Camera-type eye (tissue), 1 donor: ENCODE measurements at places on chromosomes 1 and 21. TPM values are rescaled to one million over a fixed set of nuclear protein-coding genes. Genes with fewer than 3 reads are reported as not detected.

The KRTAP7-1 gene
- total RNA-seq, result not detected

The SLC2A5 gene
- total RNA-seq, result 3.4 TPM

The SPRR2E gene
- not detected for total RNA-seq

The LCE2C gene
- not detected for total RNA-seq

The KIF26B gene
- total RNA-seq, result 10.1 TPM

The PLA2G2F gene
- total RNA-seq, result not detected

The GSTM1 gene
- not detected for total RNA-seq

The CLCA1 gene
- total RNA-seq, result not detected

The PLEKHA6 gene
- 17.5 TPM for total RNA-seq

The CYP2J2 gene
- 2.7 TPM for total RNA-seq

The URB2 gene
- total RNA-seq, result 13.5 TPM

The FCGR1A gene
- 3.4 TPM for total RNA-seq

The IRF2BP2 gene
- 169 TPM for total RNA-seq

The OR14K1 gene
- not detected for total RNA-seq

The DENND2C gene
- total RNA-seq, result 4.2 TPM

The SYT11 gene
- 134 TPM for total RNA-seq

The DNAH14 gene
- 85.6 TPM for total RNA-seq

The PRELP gene
- 12.8 TPM for total RNA-seq

The LDLRAD1 gene
- total RNA-seq, result not detected

The ATP6V0B gene
- total RNA-seq, result 76.0 TPM

The FAM72C gene
- 0.77 TPM for total RNA-seq

The INKA2 gene
- 5.1 TPM for total RNA-seq

The TRAF3IP3 gene
- total RNA-seq, result 0.99 TPM

The TMEM200B gene
- total RNA-seq, result 8.6 TPM

The NBPF26 gene
- total RNA-seq, result 58.7 TPM

The CADM3 gene
- 89.3 TPM for total RNA-seq

The TAS1R3 gene
- total RNA-seq, result 0.77 TPM

The SETSIP gene
- total RNA-seq, result not detected

The KCNA2 gene
- 12.1 TPM for total RNA-seq

The SPRR4 gene
- not detected for total RNA-seq

The OR6N1 gene
- not detected for total RNA-seq

The APOBEC4 gene
- not detected for total RNA-seq

The LAMC2 gene
- 3.1 TPM for total RNA-seq

The ADORA1 gene
- total RNA-seq, result 1.9 TPM

The OXCT2 gene
- 0.66 TPM for total RNA-seq

The TTLL7 gene
- total RNA-seq, result 91.1 TPM

The AGMAT gene
- total RNA-seq, result 1.2 TPM

The PODN gene
- 17.1 TPM for total RNA-seq

The DHCR24 gene
- total RNA-seq, result 34.9 TPM

The EPHA8 gene
- 33.2 TPM for total RNA-seq

The USP25 gene
- 65.0 TPM for total RNA-seq

The MRAP gene
- total RNA-seq, result not detected

The SHE gene
- total RNA-seq, result 8.2 TPM
